Colonic mucosa (tissue), 4 donors: ENCODE measurements at places on chromosomes 7 and 10. TPM values are rescaled to one million over a fixed set of nuclear protein-coding genes. Genes with fewer than 3 reads are reported as not detected.

The CLDN4 gene
- 932 TPM for total RNA-seq

- H3K4me3 ChIP-seq = no peak overlapping the region
- no peak overlapping the region for H3K27ac ChIP-seq
- H3K27me3 ChIP-seq = no peaks in the 10 kb centered on the region
- no peak for DNase-seq
- H3K36me3 ChIP-seq = no peaks in the 10 kb centered on the region
These were observed 32.4 kb downstream of the TSPAN12 start for GRCh38 chr7:120825576-120825975.

- no peaks in the 10 kb centered on the region for H3K36me3 ChIP-seq
- no peak overlapping the region for H3K4me3 ChIP-seq
- H3K27ac ChIP-seq = no peak overlapping the region
- no peaks in the 10 kb centered on the region for H3K27me3 ChIP-seq
- H3K4me1 ChIP-seq = no peaks in the 10 kb centered on the region
- DNase-seq = peak; percentile 28
These were observed 89.8 kb downstream of the CREM start for GRCh38 chr10:35216303-35216905.

The DRGX gene
- total RNA-seq = 0.16 TPM

DNA sequence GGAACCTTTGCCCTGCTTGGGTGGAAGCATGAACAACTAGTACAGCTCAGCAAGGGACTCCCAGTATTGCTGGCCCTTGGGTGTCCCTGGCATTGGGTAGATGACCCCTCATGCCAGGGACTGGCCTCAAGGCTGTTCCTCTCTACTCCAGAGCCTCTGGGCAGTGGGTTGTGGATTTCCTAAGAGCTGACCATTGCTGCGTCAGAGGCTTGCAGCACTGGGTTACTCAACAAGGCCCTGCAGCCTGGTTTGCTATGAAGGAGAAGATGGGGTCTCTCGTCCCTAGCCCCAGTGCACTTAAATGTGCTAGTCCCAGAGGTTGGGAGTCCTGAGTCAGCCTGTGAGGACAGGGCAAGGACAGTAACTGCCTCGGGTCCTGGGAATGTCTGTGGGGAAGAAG lies 2.5 kb downstream of the VSIR start:
- peaks cover 29% of the 10 kb centered on the region for H3K4me1 ChIP-seq
- H3K27ac ChIP-seq = peak overlapping the region; percentile 92
- H3K36me3 ChIP-seq = no peaks in the 10 kb centered on the region
- DNase-seq = no peak
- peak overlapping the region; percentile 80 for H3K4me3 ChIP-seq

DNA sequence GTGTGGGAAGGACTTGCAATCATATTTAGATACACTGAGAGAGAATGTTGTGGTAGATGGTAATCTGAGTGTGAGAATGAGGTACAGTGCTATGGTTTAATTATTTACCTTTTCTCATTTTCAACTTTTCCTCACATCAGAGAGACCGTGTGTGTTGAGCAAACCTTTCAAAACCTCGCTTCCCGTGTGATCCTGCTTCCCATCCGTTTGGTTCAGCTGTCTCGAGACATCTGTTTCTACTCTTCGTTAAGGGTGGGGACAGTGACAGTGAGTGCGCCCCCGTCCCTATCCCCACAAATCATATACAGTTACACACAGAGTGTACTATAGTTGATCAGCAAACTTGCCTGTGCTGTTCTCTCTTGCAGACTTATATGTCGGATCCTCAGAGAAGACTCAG lies 33.0 kb upstream of the NOBOX start:
- H3K27me3 ChIP-seq = no peaks in the 10 kb centered on the region
- DNase-seq = no peak
- no peak overlapping the region for H3K4me3 ChIP-seq
- H3K36me3 ChIP-seq = no peaks in the 10 kb centered on the region
- H3K27ac ChIP-seq = no peak overlapping the region

The TYSND1 gene
- total RNA-seq = 13.1 TPM
